ENCODE measurements at places on chromosomes 7 and 10.

DNA sequence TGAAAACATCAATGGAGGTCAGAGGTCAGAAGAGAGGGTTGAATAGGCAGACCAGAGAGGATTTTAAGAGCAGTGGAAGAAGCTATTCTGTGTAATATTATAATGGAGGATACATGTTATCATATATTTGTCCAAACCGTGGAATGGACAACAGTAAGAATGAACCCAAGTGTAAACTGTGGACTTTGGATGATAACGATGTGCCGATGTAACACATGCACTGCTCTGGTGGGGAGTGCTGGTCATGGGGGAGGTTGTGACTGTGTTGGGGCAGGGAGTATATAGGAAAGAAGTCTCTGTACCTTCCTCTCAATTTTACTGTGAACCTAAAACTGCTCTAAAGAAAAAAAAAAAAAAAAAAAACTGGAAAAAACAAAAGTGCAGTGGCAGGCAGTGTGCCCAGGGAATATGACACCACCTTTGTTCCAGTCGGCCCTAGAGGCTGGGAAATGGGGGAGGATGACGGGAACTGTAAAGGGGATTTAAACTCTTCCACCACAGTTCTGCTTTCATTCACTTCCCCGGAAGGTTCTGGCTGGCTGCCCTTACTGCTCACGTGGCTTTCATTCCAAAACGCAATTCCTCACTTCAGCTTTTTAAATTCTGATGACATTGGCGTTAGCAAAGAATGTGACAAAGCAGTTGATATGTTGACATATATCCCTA is 113.7 kb upstream of the ANKRD1 start:
- no peak for DNase-seq

GRCh38 chr10:130773941-130774340 is 537.6 kb downstream of the TCERG1L start:
- no peak for DNase-seq

DNA sequence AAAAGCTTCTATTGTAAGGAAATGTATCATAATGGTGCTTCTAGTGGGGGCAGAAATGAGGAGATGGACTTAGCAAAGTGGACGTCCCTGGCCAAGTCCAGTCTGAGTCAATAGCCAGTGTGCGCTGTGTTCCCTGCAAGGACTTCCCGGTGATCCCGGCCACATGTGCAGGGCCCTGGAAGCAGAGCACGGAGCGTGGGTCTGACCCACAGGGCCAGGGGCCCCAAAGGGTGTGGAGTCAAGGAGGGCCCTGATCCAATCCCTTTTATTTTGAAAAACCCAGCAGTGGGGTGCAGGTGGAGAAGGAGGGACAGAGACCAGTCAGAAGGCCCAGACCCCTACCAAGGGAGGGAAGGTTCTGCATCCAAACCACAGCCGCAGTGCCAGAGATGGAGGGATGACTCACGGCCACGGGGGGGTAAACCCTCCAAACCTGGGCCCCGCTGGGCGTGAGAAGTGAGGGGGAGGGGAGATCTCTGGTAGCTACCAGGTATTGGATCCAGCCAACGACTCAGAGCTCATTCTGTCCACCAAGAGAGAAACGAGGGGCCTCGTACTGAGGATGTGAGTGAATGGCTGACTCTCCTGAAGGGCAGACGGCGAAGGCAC is 57.2 kb upstream of the VIPR2 start:
- DNase-seq = no peak

DNA sequence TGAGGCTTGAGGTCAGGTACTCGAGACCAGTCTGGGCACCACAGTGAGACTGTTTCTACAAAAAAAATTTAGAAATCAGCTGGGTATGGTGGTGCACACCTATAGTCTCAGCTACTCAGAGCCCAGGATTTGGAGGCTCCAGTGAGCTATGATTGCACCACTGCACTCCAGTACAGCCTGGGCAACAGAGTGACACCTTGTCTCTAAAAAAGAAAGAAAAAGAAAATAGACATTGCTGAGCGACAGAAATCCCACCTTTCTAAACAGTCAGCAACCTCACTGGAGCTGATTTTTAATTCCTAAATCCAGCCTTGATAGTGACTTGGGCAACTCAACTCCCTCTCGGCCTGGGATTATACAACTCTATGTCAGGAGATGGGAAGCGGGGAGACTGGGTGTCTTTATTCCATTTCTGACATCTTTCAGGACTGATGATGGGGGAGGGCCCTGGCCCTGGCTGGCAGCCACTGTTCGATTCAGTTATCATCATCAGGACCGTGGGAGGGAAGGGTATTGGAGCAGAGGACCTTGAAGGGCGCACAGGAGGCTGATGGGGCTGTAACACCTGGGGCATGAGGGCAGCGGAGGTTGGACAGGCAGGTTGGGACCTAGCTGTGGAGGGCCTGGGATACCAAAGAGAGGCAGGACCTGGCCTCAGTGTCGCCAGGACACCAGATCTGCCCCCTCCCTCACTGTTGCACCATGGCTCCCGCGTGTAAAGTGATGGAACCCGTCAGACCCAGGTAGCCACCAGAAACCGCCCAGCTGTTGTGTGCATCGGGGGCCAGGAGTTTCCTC is 14.7 kb downstream of the HSPB1 start:
- DNase-seq = no peak

GRCh38 chr10:107847620-107848019 is 683.1 kb upstream of the SORCS1 start:
- no peak for DNase-seq

DNA sequence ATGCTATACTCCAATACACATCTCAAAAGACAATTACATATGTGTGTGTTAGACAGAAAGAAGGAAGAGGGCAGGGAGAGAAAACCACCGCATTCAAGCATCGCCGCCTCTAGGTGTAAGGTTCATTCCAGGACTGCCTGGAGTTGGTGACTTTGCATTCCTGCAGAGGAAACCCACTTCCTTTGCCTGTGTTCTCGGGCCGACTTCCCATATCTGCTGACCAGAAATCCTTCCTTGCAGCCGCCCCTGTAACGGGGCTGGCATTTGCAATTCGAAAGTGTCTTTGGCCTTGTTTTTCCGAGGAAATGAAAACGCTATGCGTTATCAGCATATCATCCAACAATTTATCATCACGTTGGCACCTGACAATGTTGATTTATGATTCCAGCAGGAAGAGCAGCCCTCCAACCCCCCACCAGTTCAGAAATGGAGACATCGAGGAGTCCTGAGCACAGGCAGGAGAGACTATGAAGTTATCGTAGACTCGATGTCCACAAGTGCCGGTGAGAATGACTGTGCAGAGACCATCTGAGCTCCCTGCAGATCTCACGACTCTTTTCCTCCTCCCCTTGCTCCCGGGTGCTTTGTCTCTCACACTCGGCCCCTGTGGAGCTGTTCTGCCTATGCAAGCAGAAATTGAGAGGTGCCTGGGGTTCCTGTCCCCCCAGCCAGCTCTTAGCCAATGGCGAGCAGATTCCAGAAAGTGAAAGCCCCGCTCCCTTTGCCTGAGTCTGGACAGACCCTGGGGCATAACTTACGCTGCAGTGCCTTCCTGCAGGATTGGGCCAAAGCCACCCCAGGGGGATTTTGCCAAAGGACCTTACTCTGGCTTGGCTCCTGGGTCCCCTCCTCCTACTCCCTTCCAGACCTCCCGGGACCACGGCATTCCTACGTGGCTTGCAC is 68.9 kb upstream of the FOXK1 start:
- no peak for DNase-seq
